ENCODE measurements at places on chromosomes 5 and 9. TPM values are rescaled to one million over a fixed set of nuclear protein-coding genes. Genes with fewer than 3 reads are reported as not detected.

Gene C7
- total RNA-seq = 385 TPM

Gene WHRN
- total RNA-seq = 9.1 TPM

DNA sequence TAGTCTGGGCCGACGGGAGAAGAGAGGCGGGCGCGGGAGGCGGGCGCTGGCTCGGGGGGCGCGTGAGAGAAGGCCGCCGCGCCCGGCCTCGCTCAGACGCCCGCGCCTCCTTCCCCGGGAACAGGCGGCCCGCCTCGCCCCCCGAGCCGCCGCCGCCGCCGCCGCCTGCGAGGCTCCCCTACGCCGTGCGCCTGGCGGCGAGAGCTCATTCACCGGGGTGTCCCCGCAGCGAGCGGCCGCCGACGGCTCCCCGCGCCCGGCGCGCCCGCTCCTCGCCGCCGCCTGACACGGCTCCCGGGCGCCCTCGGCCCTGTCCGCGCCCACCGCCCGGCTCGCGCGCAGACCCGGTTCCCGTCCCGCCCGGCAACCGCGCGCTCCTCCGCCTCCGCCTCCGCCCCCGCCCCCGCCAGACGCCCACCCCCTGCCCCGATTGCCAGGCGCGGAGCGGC lies at the start of gene GNAQ:
Gene GNAQ (minus strand): TSS at position 368 of the 449 bp plus-strand sequence. CDS start 576 bp downstream, outside the sequence.
- H3K36me3 ChIP-seq = no peaks in the 10 kb centered on the region
- DNase-seq = no peak
- H3K4me3 ChIP-seq = peak within 1 kb of the TSS; percentile 77
- H3K4me1 ChIP-seq = peaks cover 45% of the 10 kb centered on the region
- H3K27me3 ChIP-seq = no peaks in the 10 kb centered on the region

- no peaks in the 10 kb centered on the region for H3K27me3 ChIP-seq
- no peak overlapping the region for H3K27ac ChIP-seq
- H3K4me3 ChIP-seq = no peak overlapping the region
Observed at GRCh38 chr5:176341325-176342157, 20.0 kb downstream of the KIAA1191 start.

GRCh38 chr5:151458314-151458713 lies 10.9 kb downstream of the SLC36A1 start:
- no peak overlapping the region for H3K4me3 ChIP-seq
- H3K27me3 ChIP-seq = no peaks in the 10 kb centered on the region
- H3K4me1 ChIP-seq = peaks cover 6% of the 10 kb centered on the region
- H3K36me3 ChIP-seq = no peaks in the 10 kb centered on the region
- DNase-seq = no peak

DNA sequence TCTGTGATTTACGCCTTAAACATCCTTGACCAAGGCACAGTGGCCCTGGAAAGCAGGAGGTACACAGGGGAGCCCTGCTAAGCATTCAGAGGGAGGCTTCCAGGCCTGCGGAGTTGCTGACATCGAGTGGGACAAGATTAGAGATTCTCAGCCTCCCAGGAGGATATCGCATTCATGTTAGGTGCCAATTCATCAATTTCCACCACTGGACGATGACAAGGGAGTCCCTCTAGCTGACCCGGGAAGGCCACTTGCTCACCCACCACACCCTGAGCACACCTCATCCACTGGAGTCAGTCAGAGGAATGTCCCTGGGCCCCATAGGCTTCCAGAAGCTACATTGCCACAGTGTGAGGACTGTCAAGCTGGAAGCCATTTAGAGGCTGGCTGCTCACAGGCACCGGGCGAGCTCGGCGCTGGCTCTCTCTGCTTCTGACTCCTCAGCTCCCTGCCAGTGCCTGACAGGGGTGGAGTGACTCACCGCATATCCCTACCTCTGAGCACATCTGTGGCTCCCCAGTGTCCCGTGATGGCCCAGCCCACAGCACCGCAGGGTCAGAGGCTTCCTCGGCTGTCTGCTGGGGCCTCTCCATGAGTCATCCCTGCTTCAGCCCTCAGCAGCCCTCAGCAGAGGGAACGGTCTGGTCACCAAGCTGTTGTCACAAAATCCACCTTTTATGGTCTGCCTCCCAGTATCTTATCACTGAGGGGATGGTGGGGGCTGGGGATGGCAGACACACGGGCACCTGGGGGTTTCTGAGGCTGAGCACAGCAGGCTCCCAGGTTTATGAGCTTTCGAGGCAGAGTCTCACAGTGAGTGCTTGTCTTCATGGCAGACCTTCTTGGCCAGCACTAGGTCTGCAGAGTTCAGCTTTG lies 117.5 kb downstream of the ZNF608 start:
- H3K4me1 ChIP-seq = peaks cover under 1% of the 10 kb centered on the region
- no peak for DNase-seq
- no peaks in the 10 kb centered on the region for H3K27me3 ChIP-seq
- H3K27ac ChIP-seq = no peak overlapping the region

DNA sequence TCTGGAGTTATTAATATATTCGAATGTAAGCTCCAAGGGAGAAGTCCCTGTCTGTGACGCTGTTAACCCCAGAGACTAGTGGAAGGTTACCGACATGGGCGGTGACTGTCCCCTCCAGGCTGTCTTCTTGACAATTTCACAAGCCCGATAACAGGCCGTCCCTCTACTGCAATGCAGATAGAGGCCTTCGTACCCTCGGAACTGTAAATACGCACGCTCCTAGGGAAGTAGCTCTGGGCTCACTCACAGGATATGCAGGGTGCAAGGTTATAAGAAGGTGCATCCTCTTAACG lies 680 bp upstream of the RFK start:
- peak overlapping the region; percentile 89 for H3K27ac ChIP-seq
- H3K36me3 ChIP-seq = peaks cover 6% of the 10 kb centered on the region
- H3K4me1 ChIP-seq = peaks cover 25% of the 10 kb centered on the region
- DNase-seq = no peak

DNA sequence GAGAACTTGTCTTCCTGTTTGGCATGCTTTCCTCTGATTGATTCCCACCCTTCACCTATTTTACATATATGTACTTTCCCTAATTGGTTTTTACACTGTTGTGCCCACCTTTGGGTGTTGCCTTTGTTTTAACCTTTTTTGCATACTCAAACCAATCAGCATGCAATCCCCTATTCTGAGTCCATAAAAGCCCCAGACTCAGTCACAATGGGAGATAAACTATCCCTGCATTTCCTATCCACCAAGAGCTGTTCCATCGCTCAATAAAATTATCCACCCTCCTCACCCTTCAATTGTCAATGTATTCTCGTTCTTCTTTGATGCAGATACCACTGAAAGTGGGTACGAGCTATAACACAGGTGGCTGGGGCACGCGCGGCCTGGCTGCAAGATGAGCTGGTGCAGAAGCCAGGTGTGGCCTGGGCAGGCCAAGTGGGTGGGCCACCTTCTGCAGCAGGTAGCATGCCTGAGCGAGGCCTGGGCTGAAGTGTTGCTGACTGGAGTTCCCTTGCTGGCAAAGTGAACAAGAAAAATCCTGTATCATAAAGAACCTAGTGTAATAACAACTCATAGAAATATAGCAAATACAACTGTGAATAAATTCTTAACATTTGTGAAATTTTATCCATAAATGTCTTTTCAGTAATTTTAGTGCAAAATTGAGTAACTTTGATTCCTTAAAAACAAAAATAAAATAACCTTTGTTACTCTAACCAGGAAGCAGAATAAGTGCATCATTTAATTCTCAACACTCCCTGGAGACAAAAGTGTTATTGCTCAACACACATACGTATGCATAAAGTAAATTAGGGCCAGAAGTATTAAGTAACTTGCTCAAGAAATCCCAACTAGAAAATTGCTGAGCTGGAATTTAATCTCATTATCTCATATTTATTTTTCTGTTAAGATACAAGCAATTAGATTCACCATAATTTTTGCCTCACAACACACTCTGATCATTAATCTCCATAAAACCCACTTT lies 685.3 kb upstream of the EDIL3 start:
- no peaks in the 10 kb centered on the region for H3K36me3 ChIP-seq
- no peak overlapping the region for H3K4me3 ChIP-seq
- H3K27ac ChIP-seq = no peak overlapping the region
- no peaks in the 10 kb centered on the region for H3K27me3 ChIP-seq
- H3K4me1 ChIP-seq = no peaks in the 10 kb centered on the region
- DNase-seq = no peak

- H3K4me3 ChIP-seq = no peak overlapping the region
- H3K27ac ChIP-seq = no peak overlapping the region
- H3K4me1 ChIP-seq = peaks cover 9% of the 10 kb centered on the region
- H3K27me3 ChIP-seq = no peaks in the 10 kb centered on the region
- no peak for DNase-seq
- no peaks in the 10 kb centered on the region for H3K36me3 ChIP-seq
Observed at GRCh38 chr5:143328589-143329220, 74.8 kb downstream of the NR3C1 start.

- no peaks in the 10 kb centered on the region for H3K4me1 ChIP-seq
- no peak for DNase-seq
Observed at GRCh38 chr5:69261034-69261433, 26.3 kb downstream of the CDK7 start.

GRCh38 chr5:78563621-78564020 lies 85.0 kb downstream of the LHFPL2 start:
- no peak overlapping the region for H3K27ac ChIP-seq
- H3K4me3 ChIP-seq = no peak overlapping the region
- H3K36me3 ChIP-seq = no peaks in the 10 kb centered on the region
- H3K4me1 ChIP-seq = peaks cover 11% of the 10 kb centered on the region
- H3K27me3 ChIP-seq = no peaks in the 10 kb centered on the region

GRCh38 chr5:176633598-176633997 lies 3.1 kb downstream of the EIF4E1B start:
- H3K27ac ChIP-seq = no peak overlapping the region
- DNase-seq = no peak
- H3K4me1 ChIP-seq = peaks cover 14% of the 10 kb centered on the region
- H3K36me3 ChIP-seq = no peaks in the 10 kb centered on the region

DNA sequence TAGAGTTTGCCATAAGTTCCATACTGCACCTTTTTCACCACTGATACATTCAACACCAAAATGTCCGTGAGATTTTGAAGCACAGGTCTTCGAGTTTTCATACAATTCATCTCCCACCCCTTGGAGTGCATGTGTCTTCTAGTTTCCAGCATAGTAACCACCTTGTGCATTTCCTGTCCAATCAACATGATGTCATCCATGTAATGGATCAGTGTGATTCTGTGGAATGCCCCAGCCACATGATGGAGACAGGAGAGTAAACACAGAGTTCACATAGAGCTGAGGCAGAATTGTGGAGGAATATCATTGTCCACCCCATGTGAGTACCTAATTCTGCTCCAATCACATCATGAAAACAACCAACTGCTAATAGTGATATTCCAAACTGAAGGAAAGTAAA lies 441.5 kb upstream of the CDH6 start:
- H3K4me3 ChIP-seq = no peak overlapping the region
- no peaks in the 10 kb centered on the region for H3K4me1 ChIP-seq
- no peak overlapping the region for H3K27ac ChIP-seq
- no peak for DNase-seq

DNA sequence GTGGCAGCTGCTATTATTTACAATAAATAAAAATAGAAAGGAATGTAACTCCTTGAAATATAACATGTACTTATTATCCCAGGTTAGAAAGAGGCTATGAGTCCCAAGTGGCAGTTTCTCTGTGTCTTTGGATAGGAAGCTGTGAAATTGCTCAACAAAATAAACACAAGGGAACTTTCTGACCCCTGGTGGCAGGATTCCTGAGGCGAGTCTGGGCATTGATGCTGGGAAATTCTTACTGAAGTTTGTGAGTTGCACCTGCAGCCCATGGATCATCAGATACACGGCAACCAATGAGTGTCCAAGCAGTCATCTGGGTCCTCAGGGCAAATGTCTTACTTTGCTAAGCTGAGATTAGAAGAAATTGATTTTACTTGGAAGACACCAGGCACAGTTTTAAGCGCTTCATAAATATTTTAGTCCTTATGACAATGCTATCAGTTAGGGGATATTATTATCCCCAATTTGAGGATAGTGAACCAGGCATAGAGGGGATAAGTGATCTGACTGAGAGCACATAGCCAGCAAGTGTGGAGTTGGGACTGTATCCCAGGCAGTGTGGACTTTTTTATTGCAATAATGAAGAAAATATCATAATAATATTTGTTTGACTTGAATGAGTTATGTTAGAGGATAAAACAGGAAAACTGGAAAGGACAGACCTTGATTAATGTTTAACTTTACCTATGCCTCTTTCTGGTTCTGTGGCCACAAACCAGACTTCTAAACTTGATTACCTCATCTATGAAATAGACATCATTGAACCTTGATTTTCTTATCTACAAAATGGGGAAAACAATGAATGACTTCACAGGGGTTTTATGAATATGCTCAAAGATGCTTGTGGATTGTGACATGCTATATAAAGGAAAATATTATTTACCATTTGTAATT lies 265.5 kb upstream of the ADAMTSL1 start:
- DNase-seq = no peak
- no peaks in the 10 kb centered on the region for H3K36me3 ChIP-seq
- H3K4me1 ChIP-seq = no peaks in the 10 kb centered on the region
- H3K27me3 ChIP-seq = no peaks in the 10 kb centered on the region
- H3K27ac ChIP-seq = no peak overlapping the region
- no peak overlapping the region for H3K4me3 ChIP-seq

DNA sequence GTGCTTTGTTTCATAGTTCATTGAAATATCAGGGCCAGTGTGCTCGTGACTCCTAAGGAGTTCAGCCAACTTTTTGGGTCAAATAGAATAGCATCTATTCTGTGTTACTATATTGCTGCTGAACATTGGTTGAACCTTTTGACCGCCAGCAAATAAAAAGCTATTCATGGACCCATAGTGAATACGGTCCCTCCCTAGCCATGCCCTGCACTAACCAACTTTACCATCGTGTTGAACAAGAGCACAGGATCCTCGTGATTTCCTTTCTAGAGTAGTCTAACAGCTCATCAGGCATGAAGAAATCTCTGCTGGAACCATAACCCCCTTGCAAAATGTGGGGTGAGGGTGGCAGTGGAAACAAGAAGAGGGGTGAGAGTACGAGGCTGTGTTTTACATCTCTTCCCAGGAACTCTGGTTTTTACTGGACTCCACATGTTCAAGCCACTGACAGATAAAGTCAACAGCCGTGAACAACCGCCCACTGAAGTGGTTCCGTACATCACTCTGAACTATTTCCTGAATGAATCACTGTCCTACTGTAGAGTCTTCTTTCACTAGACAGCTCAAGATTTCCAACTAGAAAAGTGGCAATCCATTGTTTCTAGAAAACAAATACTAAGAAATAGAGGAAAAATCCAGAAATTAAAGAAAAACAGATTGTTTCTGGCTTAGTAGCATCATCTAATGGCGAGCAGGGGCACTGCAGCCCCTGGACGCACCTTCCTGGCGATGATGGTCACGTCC lies 70.1 kb upstream of the SPATA31E1 start:
- H3K4me3 ChIP-seq = no peak overlapping the region
- no peaks in the 10 kb centered on the region for H3K4me1 ChIP-seq
- no peak overlapping the region for H3K27ac ChIP-seq
- H3K27me3 ChIP-seq = no peaks in the 10 kb centered on the region

- no peaks in the 10 kb centered on the region for H3K4me1 ChIP-seq
- DNase-seq = no peak
- no peaks in the 10 kb centered on the region for H3K27me3 ChIP-seq
- H3K4me3 ChIP-seq = no peak overlapping the region
Observed at GRCh38 chr9:1087120-1087881, 37.1 kb downstream of the DMRT2 start.

All from vagina (tissue), 2 donors.